ENCODE measurements at places on chromosomes 13 and 19. TPM values are rescaled to one million over a fixed set of nuclear protein-coding genes. Genes with fewer than 3 reads are reported as not detected.

Gene GSX1
- total RNA-seq = not detected

Gene LSR
- 7.2 TPM for total RNA-seq

Gene CKM
- total RNA-seq = not detected

Gene SH3GL1
- total RNA-seq = 43.3 TPM

Gene ZNF558
- 26.3 TPM for total RNA-seq

Gene PALM3
- not detected for total RNA-seq

Gene SYT3
- not detected for total RNA-seq

Gene NLRP9
- total RNA-seq = not detected

Gene IGLON5
- 0.23 TPM for total RNA-seq

Gene TMEM145
- total RNA-seq = 1.1 TPM

Gene AZU1
- total RNA-seq = not detected

Gene CGB5
- not detected for total RNA-seq

Gene SLC7A10
- total RNA-seq = not detected

Gene SERPINE3
- not detected for total RNA-seq

Gene LSM14A
- 112 TPM for total RNA-seq
